ENCODE measurements at places on chromosomes 5 and 9.

- no peak for DNase-seq
Observed at GRCh38 chr5:66867618-66868322, 271.6 kb downstream of the MAST4 start.

GRCh38 chr5:11452852-11453251, 451.4 kb downstream of the CTNND2 start:
- DNase-seq: no peak

DNA sequence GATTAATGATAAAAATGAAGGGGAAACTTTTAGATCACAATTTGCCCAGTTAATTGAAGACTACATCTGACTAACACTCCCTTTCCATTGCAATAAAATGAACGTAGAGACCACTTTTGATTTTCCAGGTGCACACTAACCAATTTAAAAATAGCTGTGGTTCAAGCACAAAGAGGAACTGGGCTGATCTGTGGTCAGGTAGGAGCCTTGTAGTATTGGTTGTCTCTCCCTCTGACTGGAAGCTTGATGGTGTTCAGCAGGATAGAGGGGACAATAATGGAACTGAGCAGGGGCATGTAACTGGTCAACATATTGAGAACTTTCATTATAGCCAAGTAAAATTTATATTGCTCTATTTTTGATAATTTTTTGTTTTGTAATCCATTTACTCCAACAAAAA, 886.8 kb upstream of the SEMA6A start:
- DNase-seq: no peak

GRCh38 chr9:98375138-98375726, 119.8 kb upstream of the TBC1D2 start:
- DNase-seq: no peak

DNA sequence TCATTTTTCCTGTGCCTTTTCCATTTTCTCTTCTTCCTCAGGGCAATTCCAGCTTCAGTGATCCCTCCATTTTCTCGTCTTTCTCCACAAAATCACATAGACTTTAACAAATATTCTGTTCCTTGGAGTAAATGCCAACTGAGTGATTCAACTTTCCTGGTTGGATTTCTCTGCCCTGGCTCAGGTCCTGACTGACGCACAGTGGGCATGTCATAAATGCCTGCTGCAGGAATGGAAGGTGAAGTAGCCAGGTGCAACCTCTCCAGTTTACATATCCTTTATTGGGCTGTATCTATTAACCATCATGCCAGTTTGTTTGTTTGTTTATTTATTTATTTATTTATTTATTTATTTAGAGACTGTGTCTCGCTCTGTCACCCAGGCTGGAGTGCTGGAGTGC, 95.1 kb downstream of the MEF2C start:
- no peak for DNase-seq

- DNase-seq: no peak
Observed at GRCh38 chr9:91690540-91691249, 259.3 kb downstream of the ROR2 start.

DNA sequence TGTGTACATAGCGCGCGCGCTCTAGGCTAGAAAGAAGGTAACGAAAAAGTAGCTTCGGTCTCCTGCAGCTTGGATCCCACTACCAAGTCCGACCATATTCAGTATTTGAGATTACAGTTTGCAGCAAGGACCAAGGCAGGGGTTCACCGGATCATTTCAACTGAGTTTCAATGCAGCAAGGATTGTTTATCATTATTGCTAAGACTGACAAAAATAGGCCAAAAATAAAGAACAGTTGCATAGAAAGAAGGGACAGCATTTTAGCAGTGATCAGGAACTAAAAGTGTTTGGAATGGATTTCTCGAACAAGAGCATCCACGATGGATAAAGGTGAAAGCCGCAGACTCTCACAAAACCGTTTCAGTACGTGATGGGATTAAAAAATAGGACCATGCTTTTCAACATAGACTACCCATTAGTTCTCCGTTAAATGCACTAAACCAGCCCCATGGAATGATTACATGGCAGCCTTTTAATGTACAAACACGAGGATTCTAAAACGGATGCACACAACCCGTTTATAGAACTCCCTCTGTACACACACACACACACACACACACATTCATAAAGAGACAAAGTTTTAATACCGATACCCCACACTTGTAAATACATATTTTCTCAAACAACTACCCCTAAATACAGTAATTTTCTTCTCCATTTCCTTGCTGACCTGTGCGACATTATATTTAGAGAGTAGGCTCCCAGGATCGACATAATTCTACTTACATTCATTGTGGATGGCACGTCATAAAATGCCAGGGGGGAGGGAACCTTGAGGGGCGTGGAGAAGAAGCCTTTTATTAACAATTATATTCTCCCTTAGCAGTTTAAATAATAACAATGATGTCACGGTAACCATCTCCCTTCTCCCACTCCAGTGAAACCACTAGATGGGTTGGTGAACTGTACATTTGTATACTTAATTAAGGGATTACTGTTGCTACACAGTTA, 197.1 kb downstream of the MEF2C start:
- DNase-seq: no peak

DNA sequence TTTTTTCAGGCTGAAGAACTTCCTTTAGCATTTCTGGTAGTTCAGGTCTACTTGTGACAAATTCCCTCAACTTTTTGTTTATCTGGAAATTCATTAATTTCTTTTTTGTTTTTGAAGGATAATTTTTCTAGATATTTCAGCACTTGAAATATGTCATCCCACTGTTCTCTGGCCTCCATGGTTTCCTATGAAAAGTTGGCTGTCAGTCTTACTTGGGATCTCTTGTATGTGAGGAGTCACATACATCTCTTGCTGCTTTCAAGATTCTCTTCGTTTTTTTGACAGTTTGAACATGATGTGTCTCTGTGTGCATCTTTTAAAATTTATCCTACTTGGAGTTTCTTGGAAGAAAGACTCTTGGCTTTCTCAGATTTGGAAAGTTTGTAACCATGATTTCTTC, 79.5 kb downstream of the RIC1 start:
- DNase-seq: no peak

DNA sequence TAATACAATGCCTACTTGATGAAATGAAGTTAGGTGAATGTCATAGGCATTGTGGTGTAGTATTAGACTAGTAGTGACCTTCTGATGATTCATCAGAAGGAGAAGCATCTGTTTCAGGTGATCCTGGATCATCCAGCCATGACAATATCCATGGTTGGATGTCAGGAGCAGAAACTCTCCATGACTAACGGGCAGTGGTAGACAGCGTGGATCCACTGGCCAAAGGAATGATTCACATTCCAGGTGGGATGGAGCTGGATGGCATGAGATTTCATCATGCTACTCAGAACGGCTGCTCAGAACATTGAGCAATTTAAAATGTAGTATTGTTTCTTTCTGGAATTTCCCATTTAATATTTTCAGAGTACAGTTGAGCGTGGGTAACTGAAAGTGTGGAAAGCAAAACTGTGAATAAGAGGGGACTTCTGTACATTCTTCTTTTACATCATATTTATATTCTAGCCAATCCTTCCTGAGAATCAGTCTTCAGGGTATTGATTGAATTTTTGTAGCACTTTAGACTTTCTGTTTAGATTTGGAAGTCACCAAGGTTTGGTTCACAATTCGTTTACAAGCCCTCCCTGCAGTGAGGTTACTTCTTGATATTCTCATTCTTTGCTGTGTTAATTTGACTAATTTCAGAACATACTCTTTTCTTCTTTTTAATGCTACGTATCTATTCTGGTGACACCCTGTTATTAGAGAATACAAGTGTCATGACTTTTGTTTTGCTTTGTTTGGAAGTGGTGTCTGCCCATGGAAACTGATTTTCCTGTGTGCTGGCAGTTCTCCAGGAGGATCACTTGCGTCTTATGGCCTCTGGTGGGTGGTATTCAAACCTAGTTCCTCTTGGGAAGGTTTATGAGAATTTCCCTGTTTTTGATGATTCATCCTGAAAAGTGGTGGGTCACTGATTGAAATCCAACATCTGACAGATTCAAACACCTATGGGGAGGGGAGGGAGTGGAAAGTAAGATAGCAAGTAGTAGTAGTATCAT, 12.2 kb upstream of the CLINT1 start:
- no peak for DNase-seq

DNA sequence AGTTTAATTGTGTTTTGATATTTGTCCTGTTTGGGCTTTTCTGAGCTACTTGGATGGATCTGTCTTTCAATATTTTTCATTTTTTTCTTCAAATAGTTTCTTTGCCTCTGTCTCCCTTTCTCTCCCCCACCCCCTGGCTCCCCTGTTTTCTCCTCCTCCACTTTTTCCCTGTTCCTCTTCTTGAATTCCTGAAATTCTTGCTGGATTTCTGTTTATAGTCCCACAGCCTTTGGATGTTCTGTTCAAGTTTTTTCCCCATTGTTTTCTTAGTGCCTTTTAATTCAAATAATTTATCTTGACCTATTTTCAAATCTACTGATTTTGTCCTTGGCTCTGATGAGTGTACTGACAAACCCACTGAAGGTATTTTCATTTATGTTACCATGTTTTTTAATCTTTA, 113.0 kb downstream of the VPS13A start:
- DNase-seq: no peak

DNA sequence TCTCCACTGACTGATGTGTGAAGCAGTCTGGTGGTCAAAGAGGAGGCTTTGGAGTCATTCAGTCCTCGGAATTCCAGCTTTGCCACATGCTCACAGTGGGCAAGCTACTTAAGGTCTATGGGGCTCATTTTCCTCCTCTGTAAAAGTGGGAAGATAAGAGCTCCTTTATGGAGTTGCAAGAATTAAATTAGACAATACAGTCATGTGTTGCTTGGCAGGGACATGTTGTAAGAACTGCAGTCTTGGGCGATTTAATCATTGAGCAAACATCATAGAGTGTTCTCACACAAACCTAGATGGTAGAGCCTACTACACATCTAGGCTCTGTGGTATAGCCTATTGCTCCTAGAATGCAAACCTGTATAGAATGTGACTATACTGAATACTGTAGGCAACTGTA, 253.9 kb downstream of the SH3GL2 start:
- no peak for DNase-seq

- peak; percentile 29 for DNase-seq
Observed at GRCh38 chr5:180808461-180809000, 5.9 kb upstream of the MGAT1 start.

DNA sequence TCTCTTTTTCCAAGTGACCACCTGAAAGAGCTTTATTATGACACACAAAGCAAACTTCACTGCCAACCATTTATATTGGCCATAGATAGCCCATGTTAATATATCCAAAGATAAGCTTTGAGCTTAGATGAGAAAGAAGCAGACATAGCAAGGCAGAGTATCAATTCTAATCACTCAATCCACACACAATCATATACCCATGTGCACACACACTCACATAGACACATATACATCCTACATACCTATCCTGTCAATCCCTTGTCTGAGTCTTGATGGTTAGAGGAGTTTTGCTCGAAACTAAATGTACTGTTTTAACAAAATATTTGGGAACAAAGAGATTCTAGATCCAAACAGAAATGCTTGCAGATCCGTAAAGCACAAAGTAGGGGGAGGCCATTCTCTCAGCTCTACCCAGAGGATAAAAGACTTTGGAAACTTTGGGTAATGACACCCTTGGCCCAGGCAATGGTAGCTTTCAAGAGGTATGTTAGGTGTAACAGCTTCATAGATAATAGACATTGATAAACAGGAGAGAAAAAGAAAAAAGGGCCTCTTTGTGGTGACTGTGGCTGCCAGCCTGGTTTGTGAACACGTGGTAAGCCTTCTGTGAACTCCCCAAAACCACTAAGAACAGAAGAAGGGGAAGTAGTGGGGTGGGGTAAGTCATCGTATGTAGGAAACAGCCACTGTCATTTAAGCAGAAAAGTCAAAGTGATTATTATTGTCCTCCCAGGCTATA, 121.6 kb downstream of the TLR4 start:
- peak; percentile 47 for DNase-seq

DNA sequence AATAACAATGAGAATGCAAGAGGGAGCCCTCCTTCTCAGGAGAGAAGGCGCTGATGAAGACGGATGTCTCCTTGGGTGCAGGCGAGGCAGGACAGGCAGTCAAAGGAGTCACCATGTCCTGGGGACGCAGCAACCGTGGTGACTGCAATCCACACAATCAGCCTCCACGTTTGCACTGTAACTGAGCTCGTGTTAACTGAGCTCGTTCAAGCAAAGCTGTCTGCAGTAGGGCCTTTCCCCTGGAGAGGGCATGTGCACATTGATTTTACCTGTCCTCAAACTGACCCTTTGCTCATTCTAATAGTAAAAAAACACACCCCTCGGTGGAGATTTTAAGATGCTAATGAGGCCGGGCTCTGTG, 2.8 kb downstream of the SARDH start:
- DNase-seq: no peak

DNA sequence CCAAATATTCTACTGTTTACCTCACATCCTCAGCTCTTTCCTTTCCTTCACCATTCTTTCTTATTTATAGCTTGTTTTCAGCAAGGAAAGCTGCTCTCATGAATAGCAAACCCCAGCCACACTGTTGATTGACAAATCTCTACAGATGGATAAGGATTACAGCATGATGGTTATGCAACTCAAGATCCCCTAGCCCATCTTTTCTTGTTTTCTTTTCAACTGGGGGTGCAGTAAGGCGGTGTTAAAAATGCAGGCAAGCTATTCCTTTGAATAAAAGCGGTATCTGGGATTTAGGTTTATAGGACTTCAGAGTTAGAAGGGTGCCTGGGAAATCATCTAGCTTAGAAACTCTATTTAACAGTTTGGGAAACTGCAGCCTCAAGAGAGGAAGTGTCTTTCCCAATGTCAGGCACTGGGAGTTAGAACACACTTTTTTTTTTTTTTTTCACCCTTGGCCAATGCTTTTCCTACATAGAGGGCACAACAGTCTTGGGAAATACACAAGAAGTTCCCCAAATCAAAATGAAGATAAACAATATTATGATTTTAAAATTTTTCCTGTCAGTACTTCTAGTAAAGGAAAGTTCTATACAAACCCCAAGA, 2.6 kb downstream of the SPARC start:
- DNase-seq: no peak

- DNase-seq: no peak
Observed at GRCh38 chr9:79284081-79284480, 287.7 kb upstream of the TLE4 start.

- DNase-seq: no peak
Observed at GRCh38 chr9:35758475-35759050, 4.5 kb upstream of the MSMP start.

DNA sequence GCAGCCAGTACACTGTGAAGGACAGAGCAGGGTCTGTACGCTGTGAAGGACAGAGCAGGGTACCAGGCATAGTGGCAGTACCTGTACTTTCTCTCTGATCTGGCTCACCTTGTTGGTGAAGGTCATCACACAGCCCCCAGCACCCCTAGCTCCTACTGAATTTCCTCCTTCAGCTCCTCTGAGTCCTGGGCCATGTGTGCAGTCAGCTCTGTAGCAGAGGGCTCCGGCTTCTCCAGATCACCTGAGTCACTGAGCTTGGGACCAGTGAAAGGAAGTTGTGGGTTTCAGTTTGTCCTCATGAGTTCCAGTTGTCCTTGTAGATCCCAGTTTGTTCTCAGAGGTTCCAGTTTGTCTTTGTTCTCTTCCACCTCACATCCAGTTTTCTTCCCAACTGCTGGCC, 5.5 kb downstream of the NUDT2 start:
- no peak for DNase-seq

All from stimulated activated CD8-positive, alpha-beta memory T cell treated with anti-CD3 and anti-CD28 coated beads, Interleukin-4, amount 100 ng/mL, for 48 hours (primary cell).